ENCODE measurements at places on chromosomes 2 and 18. TPM values are rescaled to one million over a fixed set of nuclear protein-coding genes. Genes with fewer than 3 reads are reported as not detected.
A peak's percentile ranks its signal among the peaks of the same experiment; 100 is the strongest.

- DNase-seq = no peak
- H3K27ac ChIP-seq = peak overlapping the region; percentile 42
- no peaks in the 10 kb centered on the region for H3K27me3 ChIP-seq
- no peak overlapping the region for H3K4me3 ChIP-seq
- no peaks in the 10 kb centered on the region for H3K36me3 ChIP-seq
Measured at GRCh38 chr2:202669841-202670240, 35.1 kb downstream of the FAM117B start.

GRCh38 chr18:730692-731091 is 18.3 kb upstream of the ENOSF1 start:
- H3K4me1 ChIP-seq = no peaks in the 10 kb centered on the region
- no peaks in the 10 kb centered on the region for H3K27me3 ChIP-seq
- DNase-seq = no peak

- H3K4me3 ChIP-seq = no peak overlapping the region
- no peak for DNase-seq
- H3K36me3 ChIP-seq = no peaks in the 10 kb centered on the region
- H3K27ac ChIP-seq = no peak overlapping the region
Measured at GRCh38 chr2:42446503-42447271, 47.1 kb downstream of the KCNG3 start.

GRCh38 chr2:63842149-63843061 is 709 bp downstream of the UGP2 start:
- no peaks in the 10 kb centered on the region for H3K27me3 ChIP-seq
- H3K36me3 ChIP-seq = peaks cover 12% of the 10 kb centered on the region
- peak overlapping the region; percentile 90 for H3K27ac ChIP-seq
- peak overlapping the region; percentile 82 for H3K4me3 ChIP-seq
- H3K4me1 ChIP-seq = peaks cover 24% of the 10 kb centered on the region

DNA sequence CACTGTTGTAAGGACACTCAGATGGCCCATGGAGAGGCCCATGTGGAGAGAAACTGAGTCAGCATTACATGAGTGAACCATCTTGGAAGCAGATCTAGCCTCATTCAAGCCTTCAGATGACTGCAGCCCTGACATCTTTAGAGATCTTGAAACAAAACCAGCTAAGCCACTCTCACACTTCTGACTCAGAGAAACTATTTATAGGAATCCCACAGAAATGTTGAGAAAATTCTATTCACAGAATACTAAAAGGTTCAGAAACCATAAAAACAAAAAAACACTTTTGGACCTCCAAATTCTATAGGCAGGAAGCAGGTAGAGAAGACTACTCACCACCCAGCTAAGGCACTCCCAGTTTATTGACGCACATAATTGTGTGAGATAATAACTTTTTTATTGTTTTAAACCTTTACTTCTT is 8.7 kb downstream of the TMEM169 start:
- H3K4me1 ChIP-seq = peaks cover 15% of the 10 kb centered on the region
- no peak for DNase-seq
- no peak overlapping the region for H3K4me3 ChIP-seq
- H3K27ac ChIP-seq = no peak overlapping the region

DNA sequence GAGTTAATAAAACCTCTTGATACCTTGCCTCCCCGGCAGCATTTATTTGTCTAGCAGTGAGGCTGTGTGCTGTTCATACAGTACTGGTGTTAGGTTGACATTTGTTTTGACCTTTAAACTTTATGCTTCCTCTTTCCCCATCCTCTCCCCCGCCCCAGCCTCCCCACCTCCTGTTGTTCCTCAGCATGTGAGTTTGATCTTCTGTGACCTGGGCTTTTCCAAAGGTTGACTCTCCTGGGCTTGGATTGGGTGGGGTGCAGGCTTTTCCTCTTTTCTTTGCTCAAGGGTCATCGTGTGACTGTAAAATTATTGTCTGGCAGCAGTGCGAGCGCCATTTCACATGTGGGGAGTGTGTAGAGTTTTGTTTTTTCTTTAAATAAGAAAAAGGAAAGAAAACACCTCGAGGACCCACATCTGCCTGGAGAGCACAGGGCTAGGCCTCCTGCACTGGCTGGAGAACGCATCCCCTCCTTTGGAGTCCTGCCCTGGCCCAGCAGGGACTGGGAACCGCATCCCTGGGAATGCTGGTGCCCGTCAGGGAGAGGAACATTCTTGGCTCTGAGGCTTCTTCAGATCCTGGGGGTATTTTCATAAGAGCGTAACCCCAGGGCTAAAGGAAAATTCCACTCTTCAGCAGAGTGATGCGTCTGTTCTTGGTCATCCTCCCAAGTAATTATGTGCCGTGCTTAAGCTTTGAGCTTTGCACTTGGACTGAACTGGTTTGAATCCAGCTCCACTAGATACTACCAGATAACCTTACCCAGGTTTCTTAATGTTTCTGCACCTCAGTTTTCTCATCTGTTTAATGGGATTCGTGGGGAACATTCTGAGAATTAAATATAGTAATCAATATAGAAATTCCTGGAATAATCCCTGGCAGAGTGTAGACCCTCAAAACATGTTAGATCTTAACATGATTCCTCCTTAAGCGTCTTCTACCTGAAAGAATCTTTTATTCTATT is 91.5 kb downstream of the SETBP1 start:
- DNase-seq = no peak
- no peaks in the 10 kb centered on the region for H3K4me1 ChIP-seq
- H3K4me3 ChIP-seq = no peak overlapping the region
- H3K27ac ChIP-seq = no peak overlapping the region
- H3K36me3 ChIP-seq = no peaks in the 10 kb centered on the region

KDSR gene
- total RNA-seq = 58.0 TPM

DNA sequence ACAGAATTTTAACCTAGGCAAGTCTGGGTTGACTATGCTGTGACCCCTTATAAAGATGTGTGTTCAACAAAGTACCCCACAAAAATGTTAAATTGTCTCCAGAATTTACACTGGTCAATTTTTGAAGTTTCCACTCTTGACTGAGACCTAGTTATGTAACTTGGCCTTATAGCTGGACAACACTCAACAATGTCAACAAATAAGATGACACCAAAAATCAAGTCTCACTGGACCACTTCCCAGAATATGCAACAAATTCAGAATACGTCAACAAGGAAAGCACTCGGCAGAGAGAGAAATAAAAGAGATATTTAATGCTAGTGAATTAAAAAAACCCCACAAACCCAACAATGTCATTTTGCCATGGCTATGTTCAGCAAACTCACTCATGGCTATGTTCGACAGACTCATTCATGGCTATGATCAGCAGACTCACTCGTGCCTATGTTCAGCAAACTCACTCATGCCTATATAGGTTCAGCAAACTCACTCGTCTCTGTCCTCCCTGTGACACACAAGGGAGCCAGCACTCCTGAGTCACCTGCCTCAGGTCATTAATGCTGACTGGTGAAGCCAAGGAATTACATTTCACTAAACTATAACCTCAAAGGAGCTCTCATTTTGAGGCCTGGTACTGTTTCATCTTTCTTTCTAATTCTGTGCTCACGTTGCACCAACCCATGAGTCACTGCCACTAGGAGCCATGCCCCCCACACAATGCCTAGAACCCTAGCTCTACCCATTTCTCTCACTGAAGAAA is 72.7 kb downstream of the PTPN2 start:
- no peak overlapping the region for H3K4me3 ChIP-seq
- no peak for DNase-seq
- no peaks in the 10 kb centered on the region for H3K4me1 ChIP-seq
- H3K27me3 ChIP-seq = no peaks in the 10 kb centered on the region

- no peaks in the 10 kb centered on the region for H3K4me1 ChIP-seq
- no peaks in the 10 kb centered on the region for H3K36me3 ChIP-seq
- H3K27me3 ChIP-seq = no peaks in the 10 kb centered on the region
- H3K4me3 ChIP-seq = no peak overlapping the region
- H3K27ac ChIP-seq = no peak overlapping the region
Measured at GRCh38 chr2:188345020-188345419, 53.3 kb downstream of the GULP1 start.

SPEG gene
- 23.2 TPM for total RNA-seq

GRCh38 chr2:200039724-200040650 is 84.6 kb downstream of the MAIP1 start:
- H3K36me3 ChIP-seq = no peaks in the 10 kb centered on the region
- H3K27ac ChIP-seq = no peak overlapping the region
- no peaks in the 10 kb centered on the region for H3K4me1 ChIP-seq
- H3K4me3 ChIP-seq = no peak overlapping the region

PHLPP1 gene
- total RNA-seq = 6.9 TPM

MCFD2 gene
- total RNA-seq = 50.5 TPM

DNA sequence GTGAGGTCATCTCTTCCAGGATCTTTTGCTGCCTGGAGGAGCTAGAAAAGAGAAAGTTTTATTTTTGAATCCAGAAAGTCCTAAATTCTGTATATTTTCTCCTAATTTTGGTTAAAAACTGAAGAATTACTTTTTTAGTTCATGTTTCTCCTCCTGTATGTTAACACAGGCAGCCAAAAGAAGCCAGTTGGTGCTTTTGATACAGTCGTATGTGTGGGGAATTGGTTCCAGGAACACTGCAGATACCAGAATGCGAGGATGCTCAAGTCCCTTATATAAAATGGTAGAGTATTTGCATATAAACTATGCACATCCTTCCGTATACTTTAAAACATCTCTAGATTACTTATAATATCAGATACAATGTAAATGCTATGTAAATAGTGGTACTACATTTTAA is 22.6 kb upstream of the ADAM23 start:
- no peaks in the 10 kb centered on the region for H3K27me3 ChIP-seq
- DNase-seq = no peak
- no peak overlapping the region for H3K27ac ChIP-seq
- no peaks in the 10 kb centered on the region for H3K4me1 ChIP-seq

- H3K27ac ChIP-seq = no peak overlapping the region
- no peak overlapping the region for H3K4me3 ChIP-seq
- no peaks in the 10 kb centered on the region for H3K36me3 ChIP-seq
- H3K4me1 ChIP-seq = no peaks in the 10 kb centered on the region
Measured at GRCh38 chr2:226888378-226888965, 52.6 kb downstream of the RHBDD1 start.

GRCh38 chr2:11007331-11008264 is 95.9 kb downstream of the KCNF1 start:
- H3K36me3 ChIP-seq = no peaks in the 10 kb centered on the region
- H3K4me3 ChIP-seq = no peak overlapping the region
- H3K27ac ChIP-seq = no peak overlapping the region
- no peak for DNase-seq
- no peaks in the 10 kb centered on the region for H3K27me3 ChIP-seq

GRCh38 chr2:201859949-201860348 is 53.6 kb downstream of the CDK15 start:
- H3K4me1 ChIP-seq = peaks cover 8% of the 10 kb centered on the region
- H3K27ac ChIP-seq = no peak overlapping the region
- H3K4me3 ChIP-seq = no peak overlapping the region
- H3K36me3 ChIP-seq = no peaks in the 10 kb centered on the region

DNA sequence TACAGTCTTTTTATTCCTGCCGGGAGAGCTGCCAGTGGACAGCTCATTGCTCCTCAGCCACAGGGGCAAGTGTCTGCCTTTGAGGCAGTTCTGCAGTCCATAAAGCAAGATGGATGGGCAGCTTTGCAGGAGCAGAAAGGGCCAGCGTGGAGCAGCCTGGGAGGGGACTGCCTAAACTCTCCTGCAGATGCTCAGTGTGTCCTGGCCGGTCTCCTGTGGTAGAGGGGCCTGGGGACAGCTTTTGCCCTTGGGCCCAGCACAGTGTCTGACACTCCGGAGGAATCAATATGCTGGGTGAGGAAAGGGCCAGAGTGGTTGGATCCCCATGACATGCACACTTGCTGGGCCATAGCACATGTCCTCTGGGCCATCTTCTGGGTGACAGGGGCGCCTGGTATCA is 65.7 kb upstream of the DAPL1 start:
- H3K4me1 ChIP-seq = no peaks in the 10 kb centered on the region
- no peaks in the 10 kb centered on the region for H3K36me3 ChIP-seq
- DNase-seq = no peak
- H3K27me3 ChIP-seq = no peaks in the 10 kb centered on the region
- no peak overlapping the region for H3K4me3 ChIP-seq

ADD2 gene
- 18.8 TPM for total RNA-seq

GRCh38 chr2:19987936-19988335 is 2.0 kb downstream of the WDR35 start:
- peaks cover 14% of the 10 kb centered on the region for H3K4me1 ChIP-seq
- H3K27ac ChIP-seq = no peak overlapping the region
- H3K27me3 ChIP-seq = no peaks in the 10 kb centered on the region
- no peak overlapping the region for H3K4me3 ChIP-seq
- no peak for DNase-seq
- H3K36me3 ChIP-seq = no peaks in the 10 kb centered on the region

- no peak for DNase-seq
- H3K4me3 ChIP-seq = no peak overlapping the region
- no peaks in the 10 kb centered on the region for H3K36me3 ChIP-seq
Measured at GRCh38 chr2:27875089-27875881, 14.9 kb downstream of the RBKS start.

DNA sequence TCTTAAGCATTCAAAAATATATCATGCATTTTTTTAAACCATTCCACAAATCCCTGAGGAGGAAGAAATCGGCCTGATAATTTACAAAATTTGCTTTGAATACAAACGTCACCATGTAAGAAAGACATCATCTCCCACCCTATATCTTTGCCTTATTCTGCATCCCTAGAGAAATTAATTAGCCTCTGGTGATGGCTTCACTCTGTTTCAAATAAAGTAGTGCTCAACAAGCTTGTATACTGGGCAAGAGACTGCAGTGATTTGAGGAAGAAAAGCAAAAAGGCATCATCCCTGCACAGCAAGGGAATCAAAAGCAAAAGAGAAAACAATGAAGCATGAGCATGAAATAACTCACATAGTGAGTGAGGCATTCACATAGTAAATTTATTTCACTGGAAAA is 375.5 kb downstream of the CDH7 start:
- no peaks in the 10 kb centered on the region for H3K4me1 ChIP-seq
- no peak overlapping the region for H3K27ac ChIP-seq
- DNase-seq = no peak
- H3K4me3 ChIP-seq = no peak overlapping the region
- no peaks in the 10 kb centered on the region for H3K27me3 ChIP-seq

GRCh38 chr2:627926-628560 is 49.2 kb downstream of the TMEM18 start:
- H3K4me1 ChIP-seq = no peaks in the 10 kb centered on the region
- DNase-seq = no peak
- no peaks in the 10 kb centered on the region for H3K27me3 ChIP-seq
- no peak overlapping the region for H3K27ac ChIP-seq

AKAIN1 gene
- not detected for total RNA-seq

DNA sequence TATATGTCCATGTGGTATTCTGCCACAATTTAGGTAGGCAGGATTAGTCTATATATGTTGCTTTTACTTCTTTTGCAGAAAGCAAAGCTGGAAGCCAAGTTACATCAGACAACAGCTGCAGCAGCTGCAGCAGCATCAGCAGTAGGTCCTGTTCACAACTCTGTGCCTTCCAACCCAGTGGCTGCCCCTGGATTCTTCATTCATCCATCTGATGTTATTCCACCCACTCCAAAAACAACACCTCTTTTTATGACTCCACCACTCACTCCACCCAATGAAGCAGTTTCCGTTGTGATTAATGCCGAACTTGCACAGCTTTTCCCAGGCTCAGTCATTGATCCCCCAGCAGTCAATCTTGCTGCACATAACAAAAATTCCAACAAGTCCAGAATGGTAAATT is 107.6 kb downstream of the BIRC6 start:
- no peaks in the 10 kb centered on the region for H3K27me3 ChIP-seq
- peaks cover 2% of the 10 kb centered on the region for H3K36me3 ChIP-seq
- no peak overlapping the region for H3K4me3 ChIP-seq
- H3K27ac ChIP-seq = no peak overlapping the region

Measured in naive thymus-derived CD4-positive, alpha-beta T cell (primary cell).